M059J (cell line): ENCODE measurements at places on chromosomes 12 and 14. TPM values are rescaled to one million over a fixed set of nuclear protein-coding genes. Genes with fewer than 3 reads are reported as not detected.
A peak's percentile ranks its signal among the peaks of the same experiment; 100 is the strongest.

DNA sequence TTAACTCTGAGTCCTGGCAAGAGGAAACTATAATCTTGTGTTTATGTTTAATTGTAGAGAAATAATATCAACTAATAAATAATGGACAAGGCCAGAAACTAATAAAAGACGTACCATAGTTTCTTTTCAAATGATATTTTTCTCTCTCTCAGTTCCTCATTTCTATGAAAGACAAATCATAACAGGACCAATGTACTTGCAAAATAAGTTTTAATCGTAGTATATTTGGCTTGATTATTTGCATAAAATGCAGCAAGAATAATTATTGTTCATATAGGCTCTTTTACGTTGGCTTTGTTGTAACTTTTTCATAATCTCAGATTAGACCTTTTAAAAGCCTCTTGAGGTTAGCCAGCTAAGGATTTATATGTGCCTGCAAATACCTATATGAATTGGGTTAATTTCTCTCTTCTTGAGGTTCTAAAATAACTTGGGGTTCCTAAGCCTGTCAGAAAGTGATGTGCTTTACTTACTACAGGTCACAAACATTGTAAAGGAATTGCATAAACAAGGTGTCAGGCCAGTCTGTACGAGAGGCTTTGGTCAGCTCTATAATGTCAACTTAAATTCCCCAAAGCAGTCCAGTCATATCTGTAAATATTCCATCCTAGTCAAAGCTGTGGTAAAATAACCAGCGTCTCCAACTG is 152.8 kb upstream of the PTPRQ start:
- DNase-seq: no peak

GRCh38 chr14:73262427-73263183 is 25.3 kb downstream of the PAPLN start:
- DNase-seq: no peak

- no peak for DNase-seq
These were observed 29.1 kb upstream of the ADAM20 start for GRCh38 chr14:70563869-70564268.

The MGST1 gene
- total RNA-seq: 59.1 and 70.4 TPM in 2 replicates

The EXOC3L4 gene
- total RNA-seq: not detected in 2 replicates

- DNase-seq: no peak
These were observed 14.6 kb upstream of the NUDT14 start for GRCh38 chr14:105195522-105196264.

GRCh38 chr12:68477261-68477772 is 133.4 kb upstream of the RAP1B start:
- peak; percentile 36 for DNase-seq

The TSHR gene
- total RNA-seq: not detected in 2 replicates

DNA sequence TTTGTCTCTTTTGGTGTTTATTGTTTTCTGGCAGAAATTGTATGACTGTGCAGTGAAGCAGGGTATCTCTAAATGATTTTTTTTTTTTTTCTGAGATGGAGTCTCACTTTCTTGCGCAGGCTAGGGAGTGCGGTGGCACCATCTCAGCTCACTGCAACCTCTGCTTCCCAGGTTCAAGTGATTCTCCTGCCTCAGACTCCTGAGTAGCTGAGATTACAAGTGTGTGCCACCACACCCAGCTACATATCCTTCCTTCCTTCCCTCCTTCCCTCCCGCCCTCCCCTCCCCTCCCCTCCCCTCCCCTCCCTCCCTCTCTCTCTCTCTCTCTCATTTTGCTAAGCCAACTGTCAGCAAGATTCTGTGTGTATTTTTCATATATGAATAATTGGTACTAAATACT is 94.4 kb downstream of the PPHLN1 start:
- DNase-seq: no peak

- no peak for DNase-seq
These were observed 19.6 kb downstream of the RIMBP2 start for GRCh38 chr12:130696379-130697100.

DNA sequence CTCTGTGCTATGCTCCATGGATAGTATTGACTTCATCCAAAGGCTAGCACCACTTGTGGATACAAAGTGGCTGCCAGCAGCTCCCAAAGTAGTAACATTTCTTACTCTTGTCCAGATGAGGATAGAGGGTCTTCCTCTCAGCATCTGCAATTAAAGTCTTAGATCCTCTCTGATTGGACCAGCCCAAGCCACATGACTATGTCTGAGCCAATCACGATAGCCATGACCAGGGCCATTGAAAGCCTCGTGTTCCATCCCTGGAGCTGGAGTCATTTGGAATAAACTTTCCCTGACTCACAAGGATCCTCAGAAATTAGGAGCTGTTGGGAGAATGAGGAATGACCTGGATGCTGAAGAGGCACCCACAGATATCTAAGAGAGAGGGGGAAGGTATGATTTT is 28.5 kb upstream of the SLC24A4 start:
- no peak for DNase-seq

The RPS29 gene
- total RNA-seq: 3,253 and 9,545 TPM in 2 replicates

The DYNLL1 gene
- 529 and 605 TPM in 2 replicates for total RNA-seq

The TRIM9 gene
- 1.3 and 2.0 TPM in 2 replicates for total RNA-seq

DNA sequence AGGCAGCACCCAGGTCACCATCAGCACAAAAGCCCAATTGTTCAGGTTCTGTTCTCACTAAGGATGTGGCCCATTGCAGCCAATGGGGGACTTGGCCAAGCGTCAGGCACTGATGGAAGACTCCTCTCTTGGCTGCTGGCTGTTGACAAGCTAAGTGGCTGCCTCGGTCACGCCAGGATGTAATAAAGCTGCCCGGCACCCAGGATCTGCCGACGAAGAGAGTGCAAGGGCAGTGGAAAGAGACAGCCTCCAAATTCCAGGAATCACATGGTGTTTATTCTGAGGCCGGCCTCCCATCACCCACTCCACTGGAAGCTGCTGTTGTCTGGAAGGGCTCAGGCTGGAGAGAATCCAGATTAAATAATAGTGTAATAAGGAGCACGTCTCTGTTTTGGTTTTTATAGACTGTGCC is 451.8 kb upstream of the TBX3 start:
- DNase-seq: peak; percentile 92

The LARP4 gene
- 20.4 and 21.1 TPM in 2 replicates for total RNA-seq

- no peak for DNase-seq
These were observed 14.3 kb downstream of the JDP2 start for GRCh38 chr14:75442166-75442565.

DNA sequence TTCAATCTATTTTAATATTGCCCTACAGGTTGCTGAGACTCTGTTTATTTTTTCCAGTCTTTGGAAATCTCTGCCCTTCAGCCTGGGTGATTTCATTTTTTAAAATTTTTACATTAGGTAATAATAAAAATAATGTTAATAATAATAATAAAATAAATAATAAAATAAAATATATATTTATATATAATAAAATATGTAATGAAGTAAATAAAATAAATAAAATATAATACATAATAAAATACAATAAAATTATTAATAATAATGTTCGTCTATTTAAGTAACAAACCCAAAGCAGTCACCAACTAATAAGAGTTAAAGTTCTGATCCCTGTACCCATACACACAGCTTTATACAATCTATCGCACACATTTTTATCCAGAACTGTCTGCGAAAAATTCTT is 130.5 kb downstream of the SEC23A start:
- DNase-seq: no peak

- no peak for DNase-seq
These were observed 93.5 kb upstream of the MED13L start for GRCh38 chr12:116370886-116371580.

The ALDH1L2 gene
- 0.27 and 1.4 TPM in 2 replicates for total RNA-seq

GRCh38 chr12:71484272-71484905 is 44.8 kb downstream of the LGR5 start:
- DNase-seq: no peak

DNA sequence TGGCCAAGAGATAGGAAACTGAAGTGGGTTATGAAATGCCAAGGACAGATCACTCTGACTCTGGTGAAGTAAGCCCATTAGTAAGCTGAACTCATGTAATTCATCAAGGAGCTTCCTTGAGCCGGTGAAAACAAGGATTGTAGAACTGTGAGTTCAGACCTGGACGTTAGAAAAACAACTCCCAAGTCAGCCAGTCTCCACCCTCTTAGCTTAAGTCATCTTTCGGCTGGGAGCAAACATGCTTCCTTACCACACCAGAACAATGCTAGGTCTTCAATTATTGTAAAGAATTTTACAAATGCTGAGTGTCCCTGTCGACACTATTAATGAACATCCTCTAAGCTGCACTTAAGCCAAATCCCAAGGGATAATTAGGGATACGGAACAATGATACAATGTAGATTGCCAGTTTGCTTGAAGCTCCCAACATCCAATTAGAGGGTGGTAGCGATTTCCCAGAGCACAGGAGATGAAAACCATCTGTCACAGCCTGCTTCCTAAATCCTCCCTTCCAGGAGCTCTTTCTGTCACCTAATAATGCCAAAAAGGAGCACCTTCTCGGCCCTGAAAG is 45.7 kb upstream of the VASH1 start:
- no peak for DNase-seq
